ENCODE measurements at places on chromosomes 5 and 9.

GRCh38 chr9:109401990-109402318 lies 81.1 kb upstream of the EPB41L4B start:
- no peak for DNase-seq

DNA sequence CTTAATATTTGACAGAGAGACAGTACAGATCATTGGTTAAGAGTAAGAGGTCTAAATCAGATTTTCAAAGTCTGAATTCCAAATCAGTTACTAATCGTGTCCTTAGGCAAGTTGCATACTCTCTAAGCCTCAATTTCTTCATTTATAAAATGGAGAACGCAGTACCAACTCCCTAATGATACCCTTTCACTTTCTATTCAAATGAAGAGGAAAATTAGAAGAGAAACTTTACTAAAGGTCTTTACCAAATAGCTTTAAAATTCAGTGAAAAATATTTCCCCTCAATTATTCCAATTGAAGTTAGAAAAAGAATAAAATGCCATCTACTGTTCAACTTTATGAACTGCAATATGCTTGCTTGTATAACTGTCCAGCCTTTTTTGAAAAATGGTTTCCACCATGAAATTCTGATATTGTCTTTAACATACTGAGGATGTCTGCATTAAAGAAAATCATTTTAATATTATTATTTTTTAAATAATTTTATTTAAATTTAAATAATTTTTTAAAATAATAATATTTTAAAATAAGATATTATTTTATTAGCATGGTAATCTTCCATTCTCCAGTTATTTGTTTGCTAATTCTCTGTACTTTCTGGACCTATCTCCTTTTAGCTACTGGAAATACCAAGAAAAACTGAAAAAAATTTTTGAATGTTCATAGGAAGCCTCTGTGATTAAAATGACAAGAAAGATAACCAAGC lies 36.0 kb downstream of the POC5 start:
- no peak for DNase-seq

GRCh38 chr5:68149189-68149588 lies 66.4 kb upstream of the PIK3R1 start:
- DNase-seq = no peak

DNA sequence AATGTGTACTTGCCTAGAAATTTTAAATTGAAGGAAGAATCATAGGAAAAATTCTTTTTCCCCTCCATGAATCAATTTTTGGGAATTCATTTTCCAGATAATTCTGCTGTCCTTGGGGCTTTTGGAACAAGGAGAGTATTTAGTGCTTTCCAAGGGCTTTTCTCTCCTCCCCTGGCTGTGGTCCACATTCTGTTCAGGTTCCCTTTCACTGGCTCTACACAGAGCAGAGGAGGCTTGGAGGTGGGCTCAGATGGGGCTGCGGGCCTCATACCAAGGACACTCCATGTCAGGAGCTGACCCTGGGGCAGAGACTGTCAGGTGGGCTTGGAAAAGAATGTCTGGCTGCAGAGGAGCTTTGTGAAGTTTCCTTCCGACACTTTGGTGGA lies 128.1 kb downstream of the GADD45G start:
- DNase-seq = no peak

DNA sequence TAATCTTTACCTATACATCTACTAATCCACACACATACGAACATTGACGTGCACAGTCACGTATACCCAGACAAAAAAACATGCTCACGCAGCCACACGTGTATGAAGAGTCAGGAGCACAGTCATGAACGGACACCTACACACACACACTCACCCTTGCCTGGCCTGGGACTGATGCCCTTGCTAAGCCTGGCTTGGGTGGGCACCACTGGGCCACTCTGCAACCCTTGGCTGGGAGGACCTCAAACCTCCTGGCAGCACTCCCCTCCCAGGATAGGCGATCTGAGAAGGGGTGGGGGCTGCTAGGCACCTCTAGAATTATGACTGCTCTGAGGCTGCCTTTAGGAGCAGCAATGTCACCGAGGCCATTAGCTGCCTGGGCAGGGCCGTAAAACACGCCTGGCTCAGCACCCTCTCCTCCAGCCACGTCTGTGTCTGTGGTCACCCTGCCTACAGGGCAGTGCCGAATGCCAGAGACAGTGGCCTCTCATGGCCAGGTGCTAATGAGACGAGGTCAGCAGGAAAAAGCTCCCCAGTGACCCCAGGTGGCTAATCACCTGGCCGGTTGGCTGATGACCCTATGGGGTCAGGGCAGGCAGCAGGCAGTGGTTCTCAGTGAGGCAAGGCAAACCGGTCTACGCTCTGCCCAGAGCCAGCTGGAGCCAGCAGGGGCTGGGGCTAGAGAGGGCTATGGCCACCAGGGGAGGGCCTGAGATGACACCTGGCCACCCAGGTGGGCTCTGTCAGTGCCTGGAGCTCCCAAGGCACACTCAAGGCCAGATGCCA lies 33.7 kb upstream of the MVB12B start:
- no peak for DNase-seq

DNA sequence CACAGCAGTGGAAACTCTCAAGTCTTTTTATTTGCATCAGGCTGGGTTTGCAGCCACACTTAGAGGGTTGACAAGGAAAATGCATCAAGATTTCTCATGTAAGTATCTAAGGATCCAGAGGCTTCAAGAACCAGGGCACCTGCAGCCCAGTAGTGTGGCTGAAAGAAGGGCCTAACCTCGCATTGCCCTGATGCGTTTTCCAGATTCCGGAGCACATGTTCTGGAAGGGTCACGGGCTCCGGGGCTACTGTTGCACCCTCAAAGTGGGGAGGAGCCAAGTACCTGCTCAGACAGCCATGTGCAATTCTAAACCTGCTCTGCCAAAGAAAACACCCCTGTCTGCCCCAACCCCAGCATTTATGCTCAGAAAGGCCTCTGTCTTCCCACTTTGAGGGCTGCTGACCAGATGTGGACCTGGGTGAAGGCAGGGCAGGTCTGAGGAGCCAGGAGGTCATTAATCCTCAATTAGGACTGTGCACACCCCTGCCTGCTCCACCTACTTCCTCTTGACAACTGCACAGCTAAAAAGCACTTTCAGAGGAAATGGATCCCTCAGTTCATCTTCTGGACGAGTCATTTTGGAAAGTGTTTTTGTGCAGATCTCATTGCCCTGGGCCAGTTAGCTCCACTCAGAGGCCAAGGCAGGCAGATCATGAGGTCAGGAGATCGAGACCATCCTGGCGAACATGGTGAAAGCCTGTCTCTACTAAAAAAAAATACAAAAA lies 110.7 kb downstream of the SAXO1 start:
- DNase-seq = no peak

DNA sequence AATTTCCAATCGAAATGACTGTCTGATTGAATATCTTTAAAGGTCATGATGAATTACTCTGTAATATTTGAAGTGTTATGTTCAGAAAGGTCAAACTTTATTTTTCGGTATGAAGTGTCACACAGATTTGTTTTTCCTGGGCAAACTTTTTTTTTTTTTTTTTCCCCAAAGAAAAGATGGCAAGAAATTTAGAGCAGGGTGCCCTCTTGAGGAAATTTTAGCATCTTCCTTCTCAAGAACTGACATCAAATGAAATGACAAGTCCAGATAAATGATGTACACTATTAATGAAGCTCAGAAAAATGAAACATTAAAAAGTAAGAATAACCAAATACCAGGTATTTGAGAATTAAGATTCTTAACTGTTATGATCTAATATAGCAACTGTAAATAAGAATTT lies 123.6 kb downstream of the INVS start:
- no peak for DNase-seq

DNA sequence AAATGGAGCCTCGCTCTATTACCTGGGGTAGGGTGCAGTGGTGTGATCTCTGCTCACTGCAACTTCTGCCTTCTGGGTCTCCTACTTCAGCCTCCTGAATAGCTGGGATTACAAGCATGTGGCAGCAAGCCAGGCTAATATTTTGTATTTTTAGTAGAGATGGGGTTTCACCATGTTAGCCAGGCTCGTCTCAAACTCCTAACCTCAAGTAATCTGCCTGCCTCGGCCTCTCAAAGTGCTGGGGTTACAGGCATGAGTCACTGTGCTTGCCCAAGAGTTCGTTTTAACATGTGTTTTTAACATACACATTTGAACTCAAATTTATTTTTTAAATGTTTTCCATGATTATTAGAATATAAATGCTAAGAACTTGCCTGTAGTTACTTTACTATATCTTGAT lies 34.2 kb downstream of the MARCHF6 start:
- no peak for DNase-seq

DNA sequence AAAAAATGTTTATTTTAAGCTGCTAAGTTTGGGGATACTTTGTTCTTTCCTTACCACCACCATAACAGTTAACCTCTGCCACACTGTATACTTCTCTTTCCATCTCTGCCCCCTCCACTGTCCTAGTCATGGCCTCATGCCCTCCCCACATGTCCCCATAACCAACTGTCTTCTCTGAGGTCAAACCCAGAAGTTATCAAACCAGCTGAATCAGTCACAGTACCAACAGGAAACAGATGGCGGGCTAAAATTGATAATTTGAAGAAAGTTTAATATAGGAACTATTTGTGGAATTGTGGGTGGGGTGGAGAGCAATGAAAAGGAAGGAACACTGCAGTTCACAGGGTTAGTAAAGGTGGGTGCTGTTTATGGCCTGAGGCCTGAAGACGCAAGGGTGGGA lies 5.7 kb upstream of the DCTN4 start:
- DNase-seq = no peak

DNA sequence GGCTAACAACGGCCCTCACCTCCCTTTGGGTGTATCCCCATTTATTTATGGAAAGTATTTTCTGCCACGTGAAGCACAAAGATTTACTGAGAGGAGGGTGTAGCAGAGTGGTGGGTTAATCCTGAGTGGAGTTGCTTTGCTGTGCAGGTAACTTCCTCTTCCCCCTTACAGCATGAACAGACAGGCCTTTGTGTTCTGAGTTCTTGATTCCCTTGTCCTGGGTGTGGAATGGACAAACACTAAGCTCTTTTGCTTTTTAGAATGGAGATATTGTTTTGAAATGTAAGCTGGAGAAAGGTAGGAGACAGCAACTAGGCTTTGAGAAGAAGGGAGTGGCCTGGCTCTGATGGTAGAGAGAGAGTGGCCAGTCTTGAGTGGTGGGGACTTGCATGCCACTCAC lies 17.1 kb upstream of the GLRX start:
- DNase-seq = no peak

DNA sequence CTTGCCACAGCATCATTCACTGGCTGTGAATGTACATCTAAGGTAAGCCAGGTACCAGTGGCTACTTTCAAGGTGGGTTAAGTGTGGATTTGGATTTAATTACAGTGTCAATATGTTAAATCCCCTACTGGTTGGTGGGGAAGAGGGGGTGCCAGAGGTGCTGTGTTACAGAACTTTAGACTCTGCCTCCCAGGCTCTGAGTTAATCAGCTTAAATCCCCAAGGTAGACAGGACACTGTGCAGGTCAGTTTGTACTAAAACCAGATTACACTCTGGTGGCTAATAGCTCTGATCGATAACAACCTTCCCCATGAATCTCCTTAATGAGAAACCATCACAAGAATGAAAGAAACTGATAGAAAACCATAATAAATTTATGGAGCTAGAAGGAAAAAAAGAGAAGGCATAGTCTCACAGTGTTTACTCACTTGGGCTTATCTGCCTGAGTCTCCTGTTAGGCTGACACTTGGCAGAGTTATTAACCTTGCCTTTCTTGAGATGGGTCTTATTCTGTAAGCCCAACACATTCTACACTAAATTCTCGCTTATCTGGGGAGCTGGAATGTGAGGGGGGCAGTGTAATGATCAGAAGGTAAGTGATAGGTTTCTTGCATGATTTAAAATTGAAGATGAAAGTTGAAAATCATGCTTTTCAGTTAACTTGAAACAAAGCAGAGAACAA lies 106.8 kb downstream of the LMNB1 start:
- no peak for DNase-seq

DNA sequence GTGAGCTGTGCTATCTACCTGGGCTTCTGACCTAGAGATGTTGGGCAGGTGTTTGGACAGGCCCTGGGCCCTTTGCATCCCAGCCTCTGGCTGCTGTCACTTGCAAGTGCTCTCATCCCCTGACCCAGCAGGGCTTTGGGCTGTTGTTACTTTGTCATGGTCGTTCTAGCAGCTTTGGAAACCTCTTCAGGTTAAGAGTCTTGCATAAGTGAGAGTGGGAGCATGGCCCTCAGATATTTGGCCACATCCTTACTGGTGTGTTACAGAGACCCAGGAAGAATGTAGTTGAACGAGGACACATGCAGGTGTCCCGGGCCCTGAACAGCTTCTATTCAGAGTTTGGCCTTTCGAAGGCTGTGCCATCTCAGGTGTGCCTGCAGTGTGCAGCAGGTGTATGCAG lies 4.5 kb downstream of the TENT4A start:
- DNase-seq = no peak

GRCh38 chr5:181035991-181036815 lies 3.9 kb upstream of the BTNL9 start:
- DNase-seq = no peak

DNA sequence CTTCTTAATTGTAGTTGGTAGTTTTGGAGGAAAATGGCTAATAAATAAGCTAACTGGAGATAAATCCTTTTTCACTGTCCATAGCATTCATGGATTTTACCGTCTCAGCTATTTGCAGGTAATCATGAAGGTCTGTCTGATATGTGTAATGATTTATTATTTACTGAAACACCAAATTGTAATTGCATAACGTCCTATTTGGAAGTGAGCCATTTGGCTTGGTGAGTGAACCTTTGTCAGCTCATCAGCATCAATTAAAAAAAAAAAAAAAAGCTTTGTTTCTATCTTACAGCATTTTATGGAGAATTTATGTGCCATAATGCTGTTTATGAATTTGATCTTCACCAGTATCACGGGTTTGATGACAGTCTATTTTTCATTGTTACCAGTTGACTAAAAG lies 20.2 kb downstream of the RECK start:
- DNase-seq = no peak

GRCh38 chr9:19771446-19771845 lies 17.4 kb downstream of the SLC24A2 start:
- DNase-seq = no peak

- no peak for DNase-seq
Observed at GRCh38 chr5:65163698-65164097, 318.0 kb downstream of the ADAMTS6 start.

DNA sequence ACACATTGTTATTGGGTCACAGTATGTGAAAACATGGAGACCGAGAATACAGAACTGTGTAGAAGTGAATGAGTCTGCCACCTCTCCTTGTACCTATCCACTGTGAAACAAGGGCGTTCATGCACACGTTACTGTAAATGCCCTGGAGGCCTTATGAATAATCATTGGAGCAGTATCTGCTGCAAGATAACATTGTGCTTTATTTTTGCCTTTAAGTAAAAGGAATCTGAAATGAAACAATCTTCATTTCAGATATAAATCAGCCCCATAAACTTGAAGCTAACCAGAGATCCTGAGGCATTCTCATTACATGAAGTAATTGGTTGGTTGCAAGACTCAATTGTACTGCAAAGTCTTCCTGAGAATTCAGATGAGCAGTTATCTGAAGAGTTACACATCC lies 419.6 kb downstream of the KDM4C start:
- DNase-seq = no peak
